ENCODE measurements at places on chromosomes 2 and 18.

GRCh38 chr18:23646282-23646681, 16.4 kb downstream of the ANKRD29 start:
- no peak for DNase-seq

DNA sequence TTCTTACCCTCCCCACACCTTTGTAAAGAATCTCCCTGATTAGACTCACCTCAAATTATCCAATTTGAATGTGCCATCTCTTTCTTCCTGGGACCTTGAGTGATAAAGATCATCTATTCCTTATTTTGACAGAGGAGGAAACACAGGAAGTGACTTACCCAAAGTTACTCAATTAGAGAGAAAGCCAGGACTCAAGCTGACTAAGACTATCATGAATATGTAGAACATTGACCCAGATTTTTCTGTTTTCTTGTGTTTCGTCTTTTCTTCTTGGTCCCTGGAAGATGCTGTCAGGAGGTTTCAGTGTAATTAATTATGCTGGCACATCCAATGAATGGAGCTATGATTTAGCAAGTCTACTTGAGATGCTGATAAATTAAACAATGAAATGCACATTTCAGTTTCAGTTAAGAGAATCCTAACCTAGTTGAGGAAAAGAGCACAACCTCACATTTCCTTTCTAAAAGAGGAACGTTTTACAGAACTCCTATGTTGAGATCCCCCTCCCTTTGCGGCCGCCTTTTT, 380.4 kb downstream of the CLIP4 start:
- no peak for DNase-seq

DNA sequence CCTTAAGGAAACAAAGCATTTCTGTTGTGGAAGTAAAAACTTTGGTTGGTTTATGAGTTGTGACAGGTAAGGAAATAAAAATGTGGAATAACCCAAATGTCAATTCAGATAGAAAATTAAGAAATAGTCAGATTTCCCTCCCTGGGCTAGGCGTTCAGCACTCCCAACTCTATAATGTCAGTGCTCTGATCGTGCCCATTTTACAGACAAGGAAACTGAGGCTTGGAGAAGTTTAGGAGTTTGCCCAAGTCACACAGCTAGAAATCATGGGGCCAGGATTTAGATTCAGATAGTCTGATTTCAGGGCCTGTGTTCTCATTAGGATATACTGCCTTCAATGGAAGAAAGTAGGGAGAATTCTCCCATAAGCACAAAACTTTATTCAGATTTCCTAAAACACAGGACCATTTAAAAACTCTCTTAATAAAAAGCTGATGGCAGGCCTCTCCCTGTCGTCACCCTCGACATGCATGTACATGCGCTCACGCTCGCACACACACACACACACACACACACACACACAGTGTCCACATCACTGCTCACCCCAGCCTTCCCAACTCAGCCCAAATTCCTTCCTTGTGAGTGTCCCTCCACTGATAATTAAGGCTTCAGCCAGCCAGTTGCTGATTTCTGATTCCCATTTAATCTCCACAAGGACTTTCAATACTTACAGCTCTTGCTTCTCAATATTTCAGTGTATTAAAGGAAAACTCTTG, 49.1 kb upstream of the SLC14A2 start:
- no peak for DNase-seq

DNA sequence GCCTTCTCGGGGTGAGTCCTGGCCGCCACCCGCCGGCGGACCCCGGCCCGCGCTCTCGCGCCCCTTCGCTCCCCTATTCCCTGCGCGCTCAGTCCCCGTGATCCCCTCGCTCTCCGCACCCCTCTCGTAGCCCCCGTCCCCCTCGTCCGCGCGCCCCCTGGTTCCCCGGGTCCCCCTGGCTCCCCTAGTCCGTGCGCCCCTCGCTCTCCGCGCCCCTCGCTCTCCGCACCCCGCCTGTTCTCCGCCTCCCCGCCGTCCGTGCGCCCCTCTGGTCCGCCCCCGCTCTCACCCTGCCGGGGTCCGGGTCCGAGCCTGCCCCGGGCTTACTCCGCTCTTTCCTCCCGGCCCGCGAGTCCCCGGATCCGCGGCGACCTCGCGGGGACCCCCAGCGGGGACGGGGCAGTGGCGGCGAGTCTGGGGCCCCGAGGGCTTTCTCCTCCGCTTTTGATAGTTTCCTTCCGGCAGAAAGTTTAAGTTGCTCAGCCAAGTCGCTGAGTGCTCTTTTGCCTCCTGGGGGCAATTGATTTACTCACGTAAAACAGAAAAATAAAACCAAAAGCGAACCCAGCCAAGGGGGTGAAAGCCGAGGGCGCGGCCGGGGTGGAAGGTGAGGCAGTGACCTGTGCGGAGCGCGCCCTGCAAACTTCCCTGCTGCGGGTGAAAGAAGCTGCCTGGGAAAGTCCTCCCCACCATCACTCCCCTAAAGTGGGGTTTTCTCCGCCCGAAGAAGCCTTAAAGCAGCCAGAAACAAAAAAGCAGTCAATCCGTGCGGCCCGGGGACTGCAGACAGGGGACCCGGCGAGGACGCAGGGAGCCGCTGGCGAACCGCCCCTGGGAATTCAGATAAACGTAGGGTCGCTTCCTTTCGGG, 568 bp downstream of the RAB31 start:
- DNase-seq: no peak

DNA sequence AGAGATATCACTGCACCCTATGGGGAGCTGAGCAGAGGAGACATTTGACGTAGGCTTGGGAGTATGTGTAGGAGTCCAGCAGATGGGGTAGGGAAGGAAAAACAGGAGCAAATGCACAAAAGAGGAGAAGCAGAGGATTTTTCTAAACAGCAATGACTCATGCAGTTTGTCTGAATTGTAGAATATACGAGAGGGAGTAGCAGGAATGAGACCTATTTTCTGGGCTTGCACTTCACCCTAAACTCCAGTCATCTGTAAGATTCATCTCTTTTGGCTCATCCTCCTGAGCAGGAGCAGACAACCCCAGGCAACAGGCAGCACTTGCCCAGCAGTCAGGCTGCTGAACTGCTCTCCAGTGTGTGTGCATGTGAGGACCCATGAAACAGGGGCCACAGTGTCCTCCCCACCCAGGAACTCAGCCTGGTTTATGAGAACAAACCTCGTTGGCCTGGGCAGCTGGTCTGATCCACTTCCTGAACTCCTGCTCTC, 100.2 kb upstream of the CDC42EP3 start:
- DNase-seq: peak; percentile 63

- no peak for DNase-seq
Observed at GRCh38 chr2:102439065-102439695, 16.2 kb downstream of the IL18RAP start.

DNA sequence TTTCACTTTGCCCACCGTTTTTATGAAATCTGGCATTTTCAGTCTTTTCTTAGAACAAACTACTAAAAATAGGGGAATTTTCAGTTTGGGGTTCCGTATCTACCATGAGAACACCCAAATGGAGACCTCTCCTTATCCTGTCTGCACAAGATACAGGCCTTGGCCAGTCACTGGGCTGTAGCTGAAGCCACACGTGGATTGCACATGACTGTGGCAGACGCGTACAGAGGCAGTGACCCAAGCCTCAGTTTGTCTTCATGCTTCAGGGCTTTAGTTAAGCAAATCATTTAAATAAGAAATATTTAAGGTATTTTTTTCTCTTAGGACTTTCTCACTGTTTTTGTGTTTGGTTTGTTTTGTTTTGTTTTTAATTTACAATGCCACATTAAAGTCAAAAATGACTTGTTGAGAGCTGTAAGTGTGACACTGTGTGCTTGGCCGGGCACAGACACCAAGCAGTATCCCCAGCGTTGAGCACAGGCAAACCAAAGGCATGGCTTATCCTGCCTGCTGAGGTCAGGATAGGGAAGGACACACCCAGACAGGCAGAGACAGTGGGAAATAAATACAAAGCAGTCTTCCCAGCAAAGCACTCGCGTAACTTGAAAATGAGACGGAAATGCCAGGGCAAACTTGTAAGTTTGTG, 53.3 kb downstream of the TRAPPC12 start:
- DNase-seq: no peak

GRCh38 chr2:125652280-125652679, 1003.7 kb upstream of the GYPC start:
- DNase-seq: no peak

DNA sequence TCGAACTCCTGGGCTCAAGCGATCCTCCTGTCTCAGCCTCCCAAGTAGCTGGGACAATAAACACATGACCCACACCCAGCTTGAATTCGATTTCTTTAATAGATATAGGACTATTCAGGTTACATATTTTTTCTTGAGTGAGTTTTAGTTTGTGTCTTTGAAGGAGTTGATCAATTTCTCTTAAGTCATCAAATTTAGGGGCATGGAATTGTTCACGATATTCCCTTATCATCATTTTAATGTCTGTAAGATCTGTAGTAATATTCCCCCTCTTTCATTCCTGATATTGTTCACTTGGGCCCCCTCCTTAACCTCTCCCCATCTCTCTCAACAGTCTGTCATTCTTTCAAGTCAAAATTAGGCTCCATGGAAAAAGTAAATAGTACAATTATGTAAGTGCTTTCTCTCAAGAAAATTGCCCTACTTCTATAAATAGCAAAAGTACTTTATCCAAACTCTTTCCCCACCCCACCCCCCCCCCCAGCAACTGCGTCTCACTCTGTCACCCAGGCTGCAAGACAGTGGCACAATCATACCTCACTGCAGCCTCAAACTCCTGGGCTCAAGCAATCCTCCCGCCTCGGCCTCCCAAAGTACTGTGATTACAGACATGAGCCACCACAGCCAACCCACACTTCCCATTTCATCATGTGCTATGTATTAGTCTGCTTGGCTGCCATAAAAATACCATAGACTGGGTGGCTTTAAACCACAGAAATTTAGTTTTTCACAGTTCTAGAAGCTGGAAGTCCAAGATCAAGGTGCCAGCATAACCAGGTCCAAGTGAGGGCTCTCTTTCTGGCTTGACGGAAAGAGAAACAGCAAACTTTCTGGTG, 20.1 kb downstream of the WDR33 start:
- DNase-seq: no peak

GRCh38 chr18:57326718-57327323, 25.5 kb upstream of the ST8SIA3 start:
- no peak for DNase-seq

- DNase-seq: peak; percentile 39
Observed at GRCh38 chr2:197838036-197838435, 33.6 kb downstream of the PLCL1 start.

GRCh38 chr2:105121434-105121833, 83.6 kb downstream of the MRPS9 start:
- no peak for DNase-seq
